ENCODE measurements at places on chromosomes 11 and 22. TPM values are rescaled to one million over a fixed set of nuclear protein-coding genes. Genes with fewer than 3 reads are reported as not detected.

- H3K36me3 ChIP-seq = no peaks in the 10 kb centered on the region
- no peaks in the 10 kb centered on the region for H3K4me1 ChIP-seq
- peaks cover 32% of the 10 kb centered on the region for H3K27me3 ChIP-seq
- no peak for DNase-seq
- H3K27ac ChIP-seq = no peak overlapping the region
These were observed 502.4 kb downstream of the MIAT start for GRCh38 chr22:27159716-27160295.

- no peaks in the 10 kb centered on the region for H3K27me3 ChIP-seq
- H3K27ac ChIP-seq = peak overlapping the region; percentile 39
- DNase-seq = no peak
- no peak overlapping the region for H3K4me3 ChIP-seq
These were observed 772.7 kb downstream of the DLG2 start for GRCh38 chr11:84854498-84854880.

DNA sequence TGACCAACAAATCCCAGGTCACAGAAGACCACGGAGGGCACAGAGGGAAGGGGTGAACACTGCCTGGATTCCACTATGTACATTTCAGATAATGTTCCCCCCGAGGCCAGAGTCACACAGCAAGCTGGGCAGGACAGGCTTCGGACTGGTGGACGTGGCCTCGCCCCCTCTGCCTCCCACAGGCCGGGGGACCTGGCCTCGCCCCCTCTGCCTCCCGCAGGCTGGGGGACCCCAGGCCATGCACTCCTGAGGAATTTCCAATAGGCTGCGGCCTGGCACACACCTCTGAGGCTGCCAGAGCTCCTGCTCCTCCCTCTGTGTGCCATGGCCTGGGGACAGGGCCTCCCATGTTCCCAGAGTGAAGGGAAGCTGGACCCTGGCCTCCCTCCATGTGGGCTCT lies 1352.8 kb downstream of the BRD1 start:
- H3K36me3 ChIP-seq = no peaks in the 10 kb centered on the region
- DNase-seq = no peak
- no peak overlapping the region for H3K27ac ChIP-seq
- H3K4me1 ChIP-seq = no peaks in the 10 kb centered on the region
- no peak overlapping the region for H3K4me3 ChIP-seq

DNA sequence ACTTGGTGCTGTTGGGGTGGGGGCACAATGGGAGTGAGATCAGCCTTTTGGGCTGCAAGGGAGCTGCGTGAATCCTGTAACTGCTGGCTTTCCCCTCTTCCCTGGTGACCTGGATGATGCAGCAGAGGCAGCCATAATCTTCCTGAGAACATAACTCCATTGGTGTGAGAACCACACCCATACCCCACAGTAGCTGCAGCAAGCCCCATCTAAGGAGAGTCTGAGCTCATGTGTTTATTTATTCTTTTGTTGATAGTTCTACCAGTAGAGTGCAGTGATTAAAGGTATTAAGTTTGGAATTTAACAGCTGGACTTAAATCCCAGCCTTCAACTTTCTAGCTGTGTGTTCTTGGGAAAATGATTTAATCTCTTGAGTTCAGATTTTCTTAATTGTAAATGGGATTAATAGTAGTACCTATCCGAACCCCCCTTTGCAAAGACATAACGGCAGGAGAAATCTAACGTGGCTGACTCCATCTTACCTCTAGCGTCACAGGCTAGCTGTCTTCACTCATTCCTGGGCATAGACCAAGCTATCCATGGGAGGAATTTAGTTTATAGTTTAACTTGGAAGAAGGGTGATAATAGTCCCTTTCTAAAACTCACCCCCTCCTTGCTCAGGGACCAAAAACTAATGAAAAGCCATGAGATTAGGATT lies 385.0 kb upstream of the DDI1 start:
- 0 out of 2 replicates have a peak, but pooled peaks cover 5% of the 10 kb centered on the region for H3K4me1 ChIP-seq
- no peak overlapping the region for H3K27ac ChIP-seq
- no peaks in the 10 kb centered on the region for H3K36me3 ChIP-seq
- H3K4me3 ChIP-seq = no peak overlapping the region
- no peaks in the 10 kb centered on the region for H3K27me3 ChIP-seq
- DNase-seq = no peak

The ANKK1 gene
- polyA plus RNA-seq = 0.05 TPM

The ANGPTL5 gene
- not detected for polyA plus RNA-seq

DNA sequence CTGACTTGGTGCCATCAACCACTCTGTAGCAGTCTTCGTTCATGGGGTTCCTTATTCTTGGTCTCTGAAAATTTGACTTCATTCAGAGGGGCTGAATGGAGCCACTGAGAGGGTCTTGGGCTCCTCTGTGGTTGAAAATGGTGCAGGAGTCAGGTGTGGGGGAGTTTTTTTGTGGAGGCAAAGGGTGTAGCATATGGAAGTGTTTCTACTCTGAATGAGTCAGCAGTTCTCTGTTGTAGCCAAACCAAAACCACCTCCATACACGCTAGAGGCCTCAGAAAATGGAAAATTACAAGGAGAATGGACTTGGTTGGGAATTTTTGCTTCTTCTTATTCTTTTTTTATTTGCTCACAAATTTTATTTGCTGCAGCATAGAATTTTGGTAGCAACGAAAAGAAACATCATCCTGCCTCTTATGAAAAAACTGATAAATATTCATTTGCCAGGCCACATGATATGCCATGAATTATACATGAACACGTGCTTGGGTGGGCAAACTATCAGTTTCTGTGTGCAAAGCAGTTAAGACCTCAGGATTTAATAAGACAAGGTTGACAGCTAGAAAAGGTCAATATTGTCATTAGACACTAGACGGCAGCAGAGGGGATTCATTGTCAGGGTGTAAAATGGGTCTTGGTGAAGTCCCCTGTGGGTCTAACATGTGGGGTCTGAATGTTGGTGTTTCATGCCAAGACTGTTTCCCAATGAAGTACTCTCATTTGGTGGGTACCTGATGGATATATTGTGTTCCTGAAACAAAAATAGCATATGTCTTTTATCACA lies 111.7 kb downstream of the MYO18B start:
- DNase-seq = peak; percentile 48
- no peaks in the 10 kb centered on the region for H3K4me1 ChIP-seq
- H3K36me3 ChIP-seq = no peaks in the 10 kb centered on the region
- no peaks in the 10 kb centered on the region for H3K27me3 ChIP-seq
- no peak overlapping the region for H3K27ac ChIP-seq

DNA sequence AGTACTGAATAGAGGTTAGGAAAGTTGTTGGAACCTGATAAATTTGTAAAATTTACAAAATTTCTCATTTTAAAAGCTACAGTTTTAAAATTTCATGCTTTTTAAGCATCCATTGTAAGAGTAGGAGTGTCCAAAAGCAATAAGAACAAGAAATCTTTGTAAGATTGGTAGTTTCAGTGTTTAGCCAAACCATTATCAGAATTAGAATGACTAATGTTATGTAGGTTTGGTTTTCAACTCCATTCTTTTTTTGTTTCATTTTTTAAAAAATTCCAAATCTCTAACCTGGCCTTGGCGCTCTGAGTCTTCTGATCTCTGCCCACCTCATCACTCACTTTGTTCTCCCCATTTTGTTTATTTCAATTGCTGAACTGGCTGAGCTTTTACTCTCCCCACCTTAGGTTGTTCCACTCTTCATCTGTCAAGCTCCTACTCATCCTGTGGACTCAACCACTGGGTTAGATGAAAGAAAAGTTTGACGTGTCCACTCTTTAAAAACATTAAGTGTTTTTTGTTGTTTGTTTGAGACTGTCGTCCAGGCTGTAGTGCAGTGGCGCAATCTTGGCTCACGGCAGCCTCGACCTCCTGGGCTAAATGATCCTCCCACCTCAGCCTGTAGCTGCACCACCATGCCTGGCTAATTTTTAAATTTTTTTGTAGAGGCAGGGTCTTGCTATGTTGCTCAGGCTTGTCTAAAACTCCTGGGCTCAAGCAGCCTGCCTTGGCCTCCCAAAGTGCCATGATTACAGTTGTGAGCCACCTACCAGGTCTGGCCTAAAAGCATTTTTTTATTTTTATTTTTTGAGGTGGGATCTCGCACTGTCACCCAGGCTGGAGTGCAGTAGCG lies 14.0 kb downstream of the EP300 start:
- H3K27ac ChIP-seq = no peak overlapping the region
- DNase-seq = no peak
- no peaks in the 10 kb centered on the region for H3K4me1 ChIP-seq
- H3K36me3 ChIP-seq = no peaks in the 10 kb centered on the region
- no peak overlapping the region for H3K4me3 ChIP-seq

- no peaks in the 10 kb centered on the region for H3K27me3 ChIP-seq
- no peak for DNase-seq
- no peaks in the 10 kb centered on the region for H3K4me1 ChIP-seq
- H3K27ac ChIP-seq = no peak overlapping the region
- no peak overlapping the region for H3K4me3 ChIP-seq
- H3K36me3 ChIP-seq = no peaks in the 10 kb centered on the region
These were observed 93.8 kb upstream of the DDI1 start for GRCh38 chr11:103942646-103943045.

- DNase-seq = no peak
- H3K36me3 ChIP-seq = peaks cover 41% of the 10 kb centered on the region
- H3K27me3 ChIP-seq = no peaks in the 10 kb centered on the region
- no peaks in the 10 kb centered on the region for H3K4me1 ChIP-seq
- no peak overlapping the region for H3K27ac ChIP-seq
These were observed 22.8 kb downstream of the F2 start for GRCh38 chr11:46741600-46742484.

DNA sequence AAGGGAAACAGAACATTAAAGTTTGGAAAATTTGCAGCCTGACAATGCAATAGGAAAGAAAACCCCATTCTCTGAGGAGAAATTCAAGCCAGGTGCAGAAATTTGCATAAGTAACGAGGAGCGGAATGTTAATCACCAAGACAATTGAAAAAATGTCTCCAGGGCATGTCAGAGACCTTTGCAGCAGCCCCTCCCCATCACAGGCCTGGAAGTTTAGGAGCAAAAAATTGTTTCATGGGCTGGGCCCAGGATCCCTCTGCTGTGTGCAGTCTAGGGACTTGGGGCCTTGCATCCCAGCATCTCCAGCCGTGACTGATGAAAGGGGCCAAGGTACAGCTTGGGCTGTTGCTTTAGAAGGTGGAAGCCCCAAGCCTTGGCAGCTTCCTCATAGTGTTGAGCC lies 780.2 kb downstream of the LRRC4C start:
- no peak overlapping the region for H3K27ac ChIP-seq
- H3K36me3 ChIP-seq = no peaks in the 10 kb centered on the region
- H3K4me3 ChIP-seq = no peak overlapping the region
- H3K27me3 ChIP-seq = no peaks in the 10 kb centered on the region
- H3K4me1 ChIP-seq = no peaks in the 10 kb centered on the region

GRCh38 chr11:35141571-35141971 lies 2.6 kb downstream of the CD44 start:
- no peaks in the 10 kb centered on the region for H3K27me3 ChIP-seq
- H3K27ac ChIP-seq = peak overlapping the region; percentile 80
- peaks cover 21% of the 10 kb centered on the region for H3K4me1 ChIP-seq
- no peak for DNase-seq

DNA sequence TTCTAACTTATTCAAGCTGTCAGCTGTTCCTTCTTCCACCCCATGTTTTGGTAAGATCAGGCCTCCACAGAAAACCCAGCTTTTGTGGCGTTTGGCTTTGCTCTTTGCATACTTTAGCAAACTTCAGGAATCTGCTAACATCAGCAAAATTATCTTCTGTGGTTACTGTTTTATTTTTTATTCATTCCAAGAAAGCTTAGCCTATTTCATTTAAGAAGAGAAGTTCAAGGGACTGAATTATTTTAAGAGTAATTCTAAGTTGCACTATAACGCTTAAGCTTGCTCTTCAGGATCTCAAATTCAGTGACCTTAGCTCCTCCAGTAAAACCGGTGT lies 1.1 kb downstream of the JHY start:
- H3K27me3 ChIP-seq = no peaks in the 10 kb centered on the region
- H3K36me3 ChIP-seq = peaks cover 12% of the 10 kb centered on the region
- DNase-seq = no peak
- H3K4me1 ChIP-seq = peaks cover 3% of the 10 kb centered on the region

DNA sequence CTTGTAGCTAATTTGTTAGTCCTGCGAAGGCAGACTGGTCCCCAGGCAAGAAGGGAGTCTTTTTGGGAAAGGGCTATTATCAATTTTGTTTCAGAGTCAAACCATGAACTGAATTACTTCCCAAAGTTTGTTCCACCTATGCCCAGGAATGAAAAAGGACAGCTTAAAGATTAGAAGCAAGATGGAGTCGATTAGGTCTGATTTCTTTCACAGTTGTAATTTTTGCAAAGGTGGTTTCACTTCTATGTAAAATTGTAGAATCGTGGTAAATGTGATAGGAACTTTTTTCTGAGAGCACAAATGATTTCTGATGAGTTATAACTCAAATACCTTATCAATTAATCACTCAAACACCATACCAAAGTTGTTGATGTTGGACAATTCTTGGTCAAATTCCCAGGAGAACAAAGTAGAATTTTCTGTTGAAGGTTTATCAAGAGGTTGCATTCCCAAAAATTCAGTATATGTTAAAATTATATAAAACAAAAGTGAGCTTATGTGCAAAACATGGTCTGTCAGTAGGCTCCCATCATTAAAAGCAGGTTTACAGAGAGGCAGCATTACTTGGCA lies 2.9 kb upstream of the CTSC start:
- no peaks in the 10 kb centered on the region for H3K27me3 ChIP-seq
- H3K36me3 ChIP-seq = peaks cover under 1% of the 10 kb centered on the region
- no peak overlapping the region for H3K4me3 ChIP-seq
- H3K4me1 ChIP-seq = peaks cover 5% of the 10 kb centered on the region
- no peak overlapping the region for H3K27ac ChIP-seq
- DNase-seq = no peak

DNA sequence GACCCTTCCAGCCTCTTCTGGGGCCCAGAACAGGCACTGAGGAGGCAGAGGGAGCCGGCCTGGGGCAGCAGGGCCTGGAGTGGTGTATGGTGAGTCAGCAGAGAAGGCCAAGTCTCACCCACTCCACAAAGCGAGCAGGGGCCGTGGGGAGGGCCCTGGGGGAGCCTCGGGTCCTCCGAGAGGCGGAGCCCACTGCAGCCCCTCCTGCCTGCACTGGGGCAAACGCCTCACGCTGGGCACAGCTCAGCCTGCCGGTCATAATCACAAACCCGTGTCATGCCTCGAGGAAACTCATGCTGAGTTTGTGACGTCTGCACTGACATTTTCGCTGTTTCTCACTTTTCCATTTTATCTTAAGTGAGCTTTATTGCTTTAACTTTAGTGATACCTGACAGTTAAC lies 38.4 kb downstream of the TOLLIP start:
- H3K4me3 ChIP-seq = no peak overlapping the region
- no peaks in the 10 kb centered on the region for H3K4me1 ChIP-seq
- H3K27ac ChIP-seq = no peak overlapping the region
- no peaks in the 10 kb centered on the region for H3K27me3 ChIP-seq

The RIMBP3C gene
- polyA plus RNA-seq = not detected
